ENCODE measurements at places on chromosomes 5 and 9. TPM values are rescaled to one million over a fixed set of nuclear protein-coding genes. Genes with fewer than 3 reads are reported as not detected.

TLX3 gene
- polyA plus RNA-seq, result not detected

GRCh38 chr5:154502180-154502579 is 24.2 kb upstream of the HAND1 start:
- no peak for DNase-seq

- DNase-seq, result no peak
Observed at GRCh38 chr5:171363846-171364245, 23.8 kb upstream of the NPM1 start.

PCDHA1 gene
- polyA plus RNA-seq, result not detected

DNA sequence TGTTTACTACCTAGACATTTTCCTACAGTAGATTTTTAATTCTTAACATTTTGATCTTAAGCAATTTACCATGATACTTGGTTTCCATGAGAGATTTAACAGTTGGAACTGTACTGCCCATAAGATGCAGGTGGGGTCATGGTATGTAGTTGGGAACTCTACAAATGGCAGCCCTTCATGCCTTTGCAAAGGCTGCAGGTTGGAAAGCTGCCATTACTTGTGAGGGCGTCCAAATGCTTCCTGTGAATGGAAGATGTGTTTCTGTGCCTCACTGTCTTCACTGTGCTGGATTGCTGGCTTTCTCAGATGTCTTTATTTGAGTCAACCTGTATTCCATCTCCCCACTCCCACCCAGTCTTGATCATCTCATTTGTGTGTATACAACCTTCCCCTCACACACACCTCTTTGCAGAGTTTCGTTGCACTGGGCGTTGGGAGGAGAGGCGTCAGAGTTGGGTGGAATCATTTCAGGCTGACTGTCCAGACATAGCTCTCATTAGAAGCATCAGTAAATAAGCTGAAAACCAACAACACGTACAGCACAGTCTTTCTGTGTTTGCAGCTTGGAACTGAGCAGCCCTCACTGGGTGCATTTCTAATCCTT is 14.8 kb upstream of the ABL1 start:
- no peak for DNase-seq

- no peak for DNase-seq
Observed at GRCh38 chr5:91136271-91136670, 246.8 kb downstream of the ARRDC3 start.

ACTL7A gene
- not detected for polyA plus RNA-seq

All from spleen (tissue), 13 donors.